ENCODE measurements at places on chromosomes 7 and 10. TPM values are rescaled to one million over a fixed set of nuclear protein-coding genes. Genes with fewer than 3 reads are reported as not detected.

GNGT1 gene
- total RNA-seq, result not detected

GSTO2 gene
- 0.73 TPM for total RNA-seq

HOXA5 gene
- total RNA-seq, result not detected

HERC4 gene
- 60.2 TPM for total RNA-seq

PNLIPRP3 gene
- total RNA-seq, result not detected

VDAC2 gene
- 143 TPM for total RNA-seq

CDH23 gene
- 4.8 TPM for total RNA-seq

POM121L12 gene
- not detected for total RNA-seq

PRLHR gene
- total RNA-seq, result not detected

ZNF365 gene
- total RNA-seq, result not detected

TOMM7 gene
- 277 TPM for total RNA-seq

ARID5B gene
- total RNA-seq, result 30.9 TPM

LIPF gene
- total RNA-seq, result not detected

NEUROD6 gene
- total RNA-seq, result not detected

TRIM4 gene
- 28.3 TPM for total RNA-seq

HOXA4 gene
- total RNA-seq, result 0.16 TPM

TRPV5 gene
- total RNA-seq, result not detected

GTPBP10 gene
- total RNA-seq, result 27.3 TPM
